ENCODE measurements at places on chromosomes 6 and 20.

- peak; percentile 57 for DNase-seq
These were observed 1.1 kb downstream of the L3MBTL3 start for GRCh38 chr6:130019326-130020072.

DNA sequence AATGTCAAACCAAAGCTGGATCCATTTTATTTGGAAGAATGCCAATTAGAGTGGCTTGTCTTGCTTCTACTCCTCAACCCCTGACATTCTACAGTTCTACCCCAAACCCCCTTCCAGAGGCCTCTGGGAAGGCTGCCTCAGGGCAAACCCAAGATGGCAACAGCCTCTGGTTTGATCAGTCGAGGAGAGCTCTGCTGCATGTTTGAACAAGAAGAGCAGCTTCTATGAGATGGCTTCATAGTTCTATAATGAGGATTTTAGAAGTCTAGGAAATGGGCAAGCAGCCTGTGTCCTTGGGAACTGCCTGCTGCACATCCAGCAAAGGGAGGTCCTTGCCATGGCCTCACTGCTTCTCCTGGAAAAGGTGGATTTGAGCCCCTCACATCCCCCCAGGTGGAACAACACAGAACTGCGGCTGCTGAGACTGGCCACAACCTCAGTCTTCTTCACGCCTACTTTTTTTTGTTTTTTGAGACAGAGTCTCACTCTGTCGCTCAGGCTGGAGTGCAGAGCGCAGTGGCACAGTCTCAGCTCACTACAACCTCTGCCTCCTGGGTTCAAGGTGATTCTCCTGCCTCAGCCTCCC is 37.9 kb downstream of the ZC3H12D start:
- DNase-seq = no peak

- peak; percentile 12 for DNase-seq
These were observed 58.0 kb upstream of the TMEM200A start for GRCh38 chr6:130307752-130308361.

- no peak for DNase-seq
These were observed 19.3 kb downstream of the PLCB1 start for GRCh38 chr20:8151372-8151771.

DNA sequence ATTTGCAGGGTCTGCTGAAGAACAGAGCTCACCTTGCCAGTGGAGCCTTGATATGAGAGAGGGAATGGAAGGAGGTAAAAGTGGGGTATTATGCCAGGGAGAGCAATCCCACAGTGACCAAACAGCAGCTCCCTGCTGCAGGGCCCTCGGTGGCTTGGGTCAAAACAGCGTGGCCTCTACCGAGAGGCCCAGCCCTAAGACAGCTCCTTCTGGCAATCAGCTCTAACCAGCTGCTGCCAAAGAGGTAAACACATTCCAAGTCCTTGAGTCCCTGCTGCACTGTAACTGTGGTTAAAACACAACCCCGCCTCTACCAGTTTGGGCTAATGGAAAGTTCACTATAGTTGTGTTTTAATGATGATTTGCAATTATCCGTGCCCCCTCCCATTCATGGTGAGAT is 1.4 kb upstream of the DAAM2 start:
- no peak for DNase-seq

- DNase-seq = no peak
These were observed 28.8 kb downstream of the RIOK1 start for GRCh38 chr6:7418238-7418905.

GRCh38 chr6:67141005-67141404 is 1434.0 kb upstream of the EYS start:
- DNase-seq = no peak

DNA sequence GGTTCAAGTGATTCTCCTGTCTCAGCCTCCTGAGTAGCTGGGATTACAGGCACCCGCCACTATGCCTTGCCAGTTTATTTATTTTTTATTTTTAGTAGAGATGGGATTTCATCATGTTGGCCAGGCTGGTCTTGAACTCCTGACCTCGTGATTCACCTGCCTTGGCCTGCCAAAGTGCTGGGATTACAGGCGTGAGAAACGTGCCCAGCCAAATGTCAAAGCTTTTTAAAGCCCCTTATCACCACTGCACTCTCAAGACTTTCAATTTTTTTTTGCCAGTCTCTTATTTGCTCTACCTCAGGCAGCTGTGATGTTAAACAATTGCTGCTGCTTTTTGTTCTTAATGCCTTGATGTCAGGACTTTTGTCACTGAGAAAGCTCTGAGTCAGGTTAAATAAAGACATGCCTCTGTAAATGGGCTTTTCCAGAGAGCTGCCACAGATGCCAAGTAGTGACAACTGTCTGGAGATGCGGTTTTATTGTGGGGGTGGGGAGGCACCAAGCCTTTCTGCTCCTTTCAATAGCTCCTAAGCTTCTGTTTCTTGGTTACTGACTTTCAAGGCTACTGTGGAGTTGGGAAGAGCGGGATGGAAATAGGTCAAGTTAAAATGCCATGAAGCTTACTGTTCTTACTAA is 29.2 kb downstream of the RSPH3 start:
- no peak for DNase-seq

DNA sequence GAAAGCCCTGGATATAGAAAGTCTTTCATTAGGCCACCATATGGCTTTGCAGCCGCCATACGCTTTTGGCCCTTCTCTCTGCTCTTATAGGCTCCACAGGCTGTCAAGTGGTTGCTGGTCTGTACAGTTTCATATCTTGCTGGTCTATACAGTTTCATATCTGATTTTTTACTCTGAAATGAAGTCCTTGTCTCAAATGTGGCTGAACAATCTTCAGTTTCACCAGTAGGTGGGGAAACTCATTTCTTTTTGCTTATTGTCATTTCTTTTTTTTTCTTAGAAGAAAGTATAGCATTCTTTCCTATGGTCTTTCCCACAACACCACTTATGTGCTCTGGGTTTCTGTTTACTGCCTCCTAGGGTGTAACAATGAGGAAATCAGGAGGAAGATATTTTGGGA is 771.4 kb upstream of the MMS22L start:
- DNase-seq = no peak

DNA sequence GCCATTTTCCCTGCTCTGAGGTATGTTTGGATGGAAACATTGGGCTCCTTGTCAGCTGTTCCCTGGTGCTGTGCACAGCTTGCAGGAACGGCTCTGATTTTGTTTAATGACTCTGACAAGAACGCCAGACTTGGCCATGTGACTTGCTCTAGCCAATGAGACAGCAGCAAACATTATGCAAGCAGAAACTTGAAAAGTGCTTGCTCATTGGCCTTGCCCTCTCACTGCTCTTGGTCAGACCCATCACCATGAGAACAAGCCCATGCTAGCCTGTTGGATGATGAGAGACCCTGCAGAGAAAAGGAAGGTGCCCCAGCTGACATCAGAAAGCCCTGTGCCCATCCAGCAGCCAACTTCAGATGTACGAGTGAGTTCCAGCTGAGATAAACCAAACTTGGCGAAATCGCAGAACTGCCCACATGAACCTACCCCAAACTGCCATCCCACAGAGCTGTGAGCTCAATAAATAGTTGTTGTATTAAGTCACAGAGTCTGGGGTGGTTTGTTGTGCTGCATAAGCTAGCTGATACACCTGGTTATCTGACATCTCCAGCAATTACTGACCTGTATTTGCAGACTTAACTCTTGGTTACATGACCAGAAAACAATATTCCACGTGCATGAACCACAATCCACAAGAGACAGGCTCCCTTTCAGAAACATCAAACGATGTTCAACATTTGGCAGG is 96.9 kb downstream of the JPH2 start:
- no peak for DNase-seq

DNA sequence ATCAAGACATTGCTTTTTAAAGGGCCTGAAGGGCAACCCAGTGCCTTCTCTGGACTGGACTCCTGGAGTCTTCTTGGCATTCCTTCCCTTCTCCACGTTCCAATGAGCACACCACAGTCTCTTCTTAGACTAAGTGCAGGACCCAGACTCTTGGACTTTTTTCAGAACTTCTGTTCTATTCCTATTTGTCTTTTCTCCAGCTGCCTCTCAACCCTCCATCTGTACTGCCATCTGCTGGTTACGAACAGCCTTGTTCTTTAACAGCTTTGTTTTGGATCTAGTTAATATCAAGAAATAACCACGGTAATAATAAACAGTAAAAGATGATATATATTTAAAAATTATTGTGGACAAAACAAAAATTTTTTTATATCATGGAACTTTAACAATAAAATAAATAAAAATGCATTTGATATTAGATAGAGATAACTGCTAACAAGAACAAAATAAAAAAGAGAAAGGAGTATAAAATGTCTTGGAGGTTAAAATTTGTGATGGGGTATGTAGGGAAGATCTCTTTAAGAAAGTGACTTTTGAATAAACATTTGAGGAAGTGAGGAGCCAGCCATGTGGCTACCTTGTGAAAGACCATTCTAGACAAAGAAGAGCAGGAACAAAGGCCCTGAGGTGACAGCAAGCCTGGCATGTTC is 105.1 kb upstream of the HCRTR2 start:
- DNase-seq = no peak

DNA sequence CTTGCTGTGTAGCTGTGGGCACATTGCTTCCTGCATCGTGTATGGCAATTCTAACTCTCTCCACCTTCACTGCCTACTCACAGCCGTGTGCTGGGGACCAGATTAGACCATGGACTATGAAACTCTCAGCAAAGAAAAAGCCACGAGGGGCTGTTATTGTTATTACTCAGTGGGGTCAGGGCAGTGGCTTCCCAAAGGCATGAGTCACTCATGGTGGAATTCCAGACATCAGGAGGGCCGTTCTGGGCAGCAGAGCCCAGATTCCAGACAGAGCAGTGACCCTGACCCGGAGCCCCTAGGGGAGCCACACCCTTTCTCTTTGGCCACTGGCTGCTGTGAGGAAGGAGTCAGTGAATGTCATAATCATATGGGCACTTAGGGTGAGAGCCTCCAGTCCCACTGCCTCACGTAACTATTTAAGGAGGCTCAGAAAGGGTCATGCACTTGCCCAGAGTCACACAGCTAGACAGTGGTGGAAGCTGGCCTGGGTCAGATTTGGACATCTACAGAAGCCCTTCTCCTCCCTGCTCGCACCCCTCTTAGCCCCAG is 22.2 kb upstream of the CCN5 start:
- peak; percentile 65 for DNase-seq

DNA sequence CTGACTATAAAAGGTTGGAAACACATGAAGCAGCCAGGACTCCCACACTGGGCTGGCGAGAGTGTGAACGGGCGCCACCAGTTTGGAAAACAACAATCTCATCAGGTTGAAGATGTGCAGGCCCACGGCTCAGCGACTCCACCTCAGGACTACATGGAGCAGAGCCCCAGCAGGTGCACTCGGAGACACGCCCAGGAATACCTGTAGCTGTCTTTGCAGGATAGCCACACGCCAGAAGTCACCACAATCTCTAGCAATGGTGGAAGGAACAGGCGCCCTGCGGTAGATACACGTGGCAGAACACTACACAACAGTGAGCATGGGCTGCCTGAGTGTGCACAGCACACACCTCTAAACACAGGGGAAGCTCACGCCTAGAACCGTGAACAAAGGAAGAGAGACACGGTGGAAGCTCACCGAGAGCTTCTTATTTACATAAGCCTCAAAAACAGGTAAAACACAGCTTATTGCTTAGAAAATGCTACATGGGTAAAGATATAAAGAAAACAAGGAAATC is 28.7 kb upstream of the RPS6KA2 start:
- no peak for DNase-seq

GRCh38 chr6:89009624-89010059 is 46.2 kb upstream of the RNGTT start:
- no peak for DNase-seq

GRCh38 chr6:122048570-122048969 is 350.9 kb upstream of the HSF2 start:
- no peak for DNase-seq

DNA sequence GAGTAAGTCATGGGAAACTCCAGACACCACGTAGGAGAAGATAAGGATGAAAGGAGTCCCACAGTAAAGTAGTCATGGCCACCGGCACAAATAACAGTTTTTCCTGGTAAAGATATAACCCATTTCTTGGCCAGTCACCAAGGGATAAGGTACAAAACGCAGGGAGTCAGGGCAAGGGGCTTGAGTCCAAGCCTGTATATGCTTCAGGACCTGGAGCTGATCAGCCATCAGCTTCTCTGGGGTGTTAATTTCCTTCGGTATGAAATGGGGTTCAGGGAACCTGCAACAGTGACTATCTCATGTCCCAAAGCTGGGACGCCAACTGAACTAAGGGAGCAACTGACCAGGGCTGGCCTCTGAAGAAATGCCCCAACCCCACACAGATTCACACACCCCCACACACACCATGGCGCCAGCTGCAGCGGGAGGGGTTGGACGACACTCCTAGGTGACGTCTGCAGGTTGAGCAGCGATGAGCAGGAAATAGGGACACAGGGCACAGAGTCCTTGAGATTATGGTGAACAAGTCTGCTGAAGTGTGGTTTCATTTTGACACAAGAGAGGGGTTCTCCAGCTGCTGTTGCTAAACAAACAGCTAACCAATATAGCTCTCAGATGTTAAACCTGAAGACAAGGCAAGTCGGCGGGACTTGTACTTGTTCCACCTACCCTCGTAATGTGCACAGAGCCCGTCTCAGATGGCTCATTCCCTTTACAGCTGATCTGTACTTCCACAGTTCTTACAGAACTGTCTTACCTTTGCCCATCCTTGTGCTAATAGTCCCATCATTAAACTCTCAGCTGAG is 7.4 kb upstream of the ADTRP start:
- no peak for DNase-seq

- DNase-seq = no peak
These were observed 69.3 kb downstream of the KIF13A start for GRCh38 chr6:17917837-17918763.

DNA sequence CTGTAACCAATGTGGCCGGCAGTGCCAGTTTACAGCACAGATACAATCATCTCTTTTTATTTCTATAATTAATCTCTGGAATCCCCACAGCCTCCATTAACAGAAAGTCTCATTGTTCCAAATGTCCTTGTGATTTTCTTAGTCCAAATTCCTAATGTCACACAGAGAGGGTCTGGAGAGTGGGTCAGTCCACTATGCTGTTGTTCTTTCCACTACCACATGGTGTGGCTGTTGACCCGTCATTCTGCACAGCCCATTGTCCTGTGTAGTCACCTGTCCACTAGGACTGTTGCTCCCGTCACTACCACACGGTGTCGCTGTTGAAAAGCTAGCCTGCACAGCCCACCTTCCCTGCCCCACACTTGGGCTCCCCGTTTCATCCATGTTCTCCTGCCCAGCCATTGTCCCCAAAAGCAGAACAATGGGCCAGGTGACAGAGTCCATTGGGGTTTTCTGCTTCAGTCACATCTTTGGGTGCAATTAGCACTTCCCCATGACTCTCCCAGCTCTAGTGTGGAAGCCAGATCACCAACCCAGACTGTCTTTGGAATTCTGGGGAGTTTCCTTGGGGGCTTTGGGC is 8.6 kb upstream of the LBP start:
- peak; percentile 57 for DNase-seq

DNA sequence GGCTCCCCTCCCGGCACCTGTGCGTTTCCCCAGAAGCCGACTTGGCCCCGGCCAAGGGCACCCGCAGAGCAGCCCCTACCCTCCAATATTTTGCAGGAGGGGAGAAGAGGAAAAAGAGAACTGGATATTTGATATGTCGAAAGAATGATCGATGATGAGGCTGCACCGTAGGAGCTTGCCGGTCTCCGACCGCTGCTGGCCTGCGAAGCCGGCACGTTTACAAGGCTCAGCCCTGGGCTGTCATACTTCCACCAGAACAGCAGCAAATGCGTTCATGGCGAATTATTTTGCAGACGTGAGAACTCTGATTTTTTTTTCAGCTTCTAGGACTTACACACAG is 296.7 kb downstream of the TFAP2C start:
- DNase-seq = no peak
